ENCODE measurements at places on chromosomes 16 and 17.

DNA sequence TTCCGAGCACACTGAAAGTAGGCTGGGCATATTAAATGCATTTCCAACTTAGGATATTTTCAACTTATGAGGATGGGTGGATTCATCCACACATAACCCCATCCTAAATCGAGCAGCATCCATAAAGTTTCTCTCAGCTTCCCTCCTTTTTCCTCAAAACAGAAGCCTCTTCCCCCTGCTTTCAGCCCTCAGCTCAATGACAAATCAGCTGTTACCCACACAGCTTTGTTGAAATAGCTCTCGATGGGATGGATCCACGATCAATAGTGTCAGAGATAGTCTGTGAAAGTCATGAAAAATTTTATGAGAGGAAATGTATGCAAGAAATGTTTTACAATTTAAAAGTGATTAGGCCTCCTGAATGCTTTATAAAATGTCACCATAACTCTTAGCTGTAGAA, 2.5 kb downstream of the DHX33 start:
- no peak for DNase-seq

- DNase-seq, result peak; percentile 93
These were observed 133.7 kb downstream of the RAB11FIP4 start for GRCh38 chr17:31524926-31525800.

- peak; percentile 51 for DNase-seq
These were observed 53.0 kb downstream of the RPA1 start for GRCh38 chr17:1882836-1883235.

DNA sequence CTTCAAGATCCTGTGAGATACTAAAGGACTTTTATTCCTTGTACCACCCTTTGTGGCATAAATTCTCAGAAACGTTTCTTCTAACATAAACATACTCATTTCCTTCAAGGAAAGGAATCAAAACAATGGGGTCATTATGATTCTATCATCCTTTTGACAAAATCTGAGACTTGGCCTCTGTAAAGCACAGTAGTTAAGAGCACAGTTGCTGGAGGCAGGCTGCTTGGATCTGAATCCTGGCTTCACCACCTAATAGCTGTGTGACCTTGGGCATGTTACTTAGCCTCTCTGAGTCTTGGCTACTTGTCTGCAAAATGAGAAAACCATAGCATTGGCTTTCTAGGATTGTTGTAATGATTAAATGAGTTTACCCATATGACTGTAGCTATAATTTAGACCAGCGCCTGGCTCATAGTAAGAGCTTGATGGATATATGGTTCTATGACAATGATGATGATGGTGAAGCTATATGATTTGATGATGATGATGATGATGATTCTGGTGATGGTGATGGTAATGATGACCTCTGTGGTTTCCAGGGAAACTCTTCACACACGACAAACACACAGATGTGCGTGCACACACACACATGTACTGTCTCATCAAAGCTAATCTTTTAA, 6.1 kb upstream of the KRT31 start:
- DNase-seq, result no peak

DNA sequence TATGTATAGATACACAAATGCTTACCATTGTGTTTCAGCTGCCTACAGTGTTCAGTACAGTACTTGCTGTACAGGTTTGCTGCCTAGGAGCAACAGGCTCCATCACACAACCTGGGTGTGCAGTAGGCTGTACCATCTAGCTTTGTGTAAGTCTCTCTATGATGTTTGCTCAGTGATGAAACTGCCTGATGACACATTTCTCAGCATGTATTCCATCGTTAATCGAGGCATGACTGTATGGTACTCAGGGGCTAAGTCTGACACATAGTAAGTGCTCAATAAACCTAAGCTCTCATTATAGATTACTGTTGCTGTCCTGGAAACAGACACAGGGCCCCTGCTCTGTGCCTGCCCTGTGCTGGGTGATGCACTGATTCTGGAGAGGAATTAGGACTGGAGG, 18.1 kb downstream of the KCNJ12 start:
- peak; percentile 27 for DNase-seq

DNA sequence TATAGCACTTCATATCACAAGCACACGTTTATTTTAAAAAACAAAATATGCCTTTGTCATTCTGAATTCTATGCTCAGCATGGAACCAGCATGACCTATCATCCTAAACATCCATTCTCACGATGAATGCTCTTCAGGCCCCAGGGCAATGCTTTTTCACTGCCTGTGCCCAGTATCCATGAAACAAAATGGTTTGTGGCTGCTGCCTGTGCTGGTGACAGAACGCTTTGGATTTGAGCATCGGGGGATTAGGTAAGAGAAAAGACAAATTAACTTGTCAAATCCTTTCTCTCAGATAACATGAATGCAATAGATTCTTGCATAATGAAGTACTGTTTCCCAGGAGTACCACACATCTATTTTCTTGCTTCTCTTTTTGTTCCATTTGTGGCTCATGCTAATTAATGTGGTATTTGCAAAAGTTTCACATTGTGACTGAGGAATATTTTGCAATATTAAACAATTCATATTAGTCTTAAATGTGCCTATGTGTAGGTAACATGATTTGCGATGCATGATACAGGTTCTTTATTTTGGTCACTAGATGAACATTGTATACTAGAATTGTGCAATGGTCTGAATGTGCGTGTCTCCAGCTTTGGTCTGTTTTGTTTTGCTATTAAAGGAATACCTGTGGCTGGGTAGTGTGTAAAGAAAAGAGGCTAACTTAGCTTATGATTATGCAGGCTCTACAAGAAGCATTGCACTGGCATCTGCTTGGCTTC, 25.8 kb upstream of the SRSF1 start:
- no peak for DNase-seq

DNA sequence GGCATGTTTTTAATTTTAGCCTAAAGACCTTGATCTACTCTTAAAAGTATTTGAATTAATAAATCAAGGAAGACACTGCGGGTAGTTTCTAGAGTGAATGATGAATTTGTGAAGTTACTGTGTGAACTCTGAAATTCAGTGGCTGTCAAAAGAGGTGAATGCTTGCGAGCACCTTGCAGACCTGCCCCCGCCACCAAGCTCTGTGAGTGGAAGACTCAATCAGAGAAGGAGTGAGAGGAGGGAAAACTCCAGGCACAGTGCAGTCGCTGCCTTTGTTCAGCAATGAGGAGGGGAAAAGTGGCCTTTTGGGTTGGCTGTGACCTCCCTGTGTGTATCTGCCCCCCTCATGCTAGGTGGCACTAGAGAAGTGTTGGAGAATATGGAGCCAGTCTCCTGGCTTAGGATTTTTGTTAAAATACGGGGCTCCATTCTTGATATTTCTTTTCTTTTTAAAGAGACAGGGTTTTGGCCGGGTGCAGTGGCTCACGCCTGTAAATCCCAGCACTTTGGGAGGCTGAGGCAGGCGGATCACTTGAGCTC, 53.0 kb downstream of the LDHD start:
- DNase-seq, result no peak

DNA sequence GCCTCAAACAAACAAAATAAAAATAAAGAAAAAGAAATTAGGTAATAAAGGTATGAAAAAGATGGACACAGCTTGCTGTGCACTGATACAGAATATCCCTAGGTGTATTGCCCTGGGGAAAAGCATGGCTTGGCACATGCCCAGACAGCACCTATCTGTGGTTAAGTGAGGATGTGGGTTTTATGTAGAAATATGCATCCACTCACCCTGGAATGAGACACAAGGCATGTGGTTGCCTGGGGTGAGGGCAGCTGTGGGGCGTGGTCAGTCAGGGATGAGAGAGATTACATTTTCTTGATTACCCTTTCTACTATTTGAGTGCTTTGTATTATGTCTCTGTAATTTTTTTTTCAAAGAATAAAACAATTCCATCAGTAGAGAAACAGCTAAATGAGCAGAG, 6.9 kb downstream of the PLLP start:
- DNase-seq, result peak; percentile 52

DNA sequence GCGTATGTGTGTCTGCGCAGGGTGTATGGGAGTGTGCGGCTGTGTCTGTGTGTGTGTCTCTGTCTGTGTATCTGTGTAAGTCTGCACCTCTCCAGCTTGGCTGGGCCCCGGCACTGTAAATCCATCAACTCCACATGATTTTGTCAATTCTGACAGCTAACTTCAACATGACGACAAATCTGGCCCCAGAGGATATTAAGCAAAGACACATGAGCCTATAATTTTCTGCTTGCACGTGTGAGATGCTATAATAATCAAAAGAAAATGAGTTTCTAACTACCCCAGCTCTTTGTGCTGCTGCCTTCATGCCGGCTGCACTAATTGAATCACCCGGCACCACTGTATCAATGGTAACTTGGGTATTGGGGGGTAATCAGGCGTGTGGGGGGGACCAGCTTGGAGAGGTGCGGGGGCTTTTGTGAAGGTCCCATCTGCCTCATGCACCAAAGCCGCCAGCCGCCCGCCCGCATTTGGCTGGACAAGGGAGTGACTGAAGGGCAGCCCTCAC, 57.6 kb upstream of the LHX1 start:
- DNase-seq, result no peak

GRCh38 chr17:19470530-19471261, 59.7 kb downstream of the RNF112 start:
- DNase-seq, result no peak

DNA sequence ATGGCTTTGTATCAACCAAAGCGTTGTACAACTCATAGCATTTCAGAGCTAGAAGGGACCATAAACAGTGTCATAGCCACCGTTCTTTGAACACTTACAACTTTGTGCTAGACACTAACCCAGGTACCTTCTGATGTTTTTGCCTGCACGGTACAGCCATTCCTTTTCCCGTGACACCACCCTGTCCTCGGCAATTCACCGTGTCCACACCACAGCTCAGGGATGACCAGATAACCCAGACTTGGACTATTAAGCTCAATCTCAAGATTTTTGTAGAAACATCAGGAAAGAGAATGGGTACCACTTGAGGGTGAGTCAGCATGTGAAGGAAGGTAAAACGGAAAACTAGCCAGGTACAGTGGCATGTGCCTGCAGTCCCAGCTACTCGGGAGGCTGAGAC, 9.8 kb upstream of the CBFB start:
- DNase-seq, result no peak

DNA sequence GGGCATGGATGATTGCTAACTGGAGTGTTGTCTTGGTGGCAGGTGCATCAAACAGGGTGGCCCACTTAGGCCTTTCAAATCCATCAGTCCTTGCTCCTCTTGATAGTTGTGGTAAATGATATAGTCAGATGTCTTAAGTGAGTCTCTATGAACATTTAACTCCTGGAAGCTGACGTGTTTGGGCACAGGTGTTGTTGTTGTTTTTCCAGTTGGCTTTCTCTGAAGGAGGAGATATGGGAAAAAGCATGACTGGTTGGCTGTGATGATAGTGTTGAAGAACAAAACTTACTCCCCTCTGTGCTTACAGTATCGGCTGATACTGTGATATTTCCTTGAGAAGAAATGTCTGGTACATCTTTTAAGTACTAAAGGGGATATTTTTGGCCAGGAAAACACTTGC, 18.0 kb downstream of the TNRC6A start:
- DNase-seq, result no peak

GRCh38 chr17:3956983-3957382, 7.3 kb downstream of the ATP2A3 start:
- no peak for DNase-seq

GRCh38 chr16:85169333-85170065, 57.2 kb upstream of the CIBAR2 start:
- DNase-seq, result no peak

GRCh38 chr17:34527908-34528470, 51.4 kb upstream of the TMEM132E start:
- DNase-seq, result no peak

- DNase-seq, result peak; percentile 98
These were observed 1.5 kb downstream of the TNFRSF12A start for GRCh38 chr16:3021449-3022207.

- DNase-seq, result peak; percentile 62
These were observed 27.8 kb downstream of the GNPTG start for GRCh38 chr16:1379304-1380076.

All from fibroblast of skin of scalp (primary cell).